ENCODE measurements at places on chromosomes 4 and X.

DNA sequence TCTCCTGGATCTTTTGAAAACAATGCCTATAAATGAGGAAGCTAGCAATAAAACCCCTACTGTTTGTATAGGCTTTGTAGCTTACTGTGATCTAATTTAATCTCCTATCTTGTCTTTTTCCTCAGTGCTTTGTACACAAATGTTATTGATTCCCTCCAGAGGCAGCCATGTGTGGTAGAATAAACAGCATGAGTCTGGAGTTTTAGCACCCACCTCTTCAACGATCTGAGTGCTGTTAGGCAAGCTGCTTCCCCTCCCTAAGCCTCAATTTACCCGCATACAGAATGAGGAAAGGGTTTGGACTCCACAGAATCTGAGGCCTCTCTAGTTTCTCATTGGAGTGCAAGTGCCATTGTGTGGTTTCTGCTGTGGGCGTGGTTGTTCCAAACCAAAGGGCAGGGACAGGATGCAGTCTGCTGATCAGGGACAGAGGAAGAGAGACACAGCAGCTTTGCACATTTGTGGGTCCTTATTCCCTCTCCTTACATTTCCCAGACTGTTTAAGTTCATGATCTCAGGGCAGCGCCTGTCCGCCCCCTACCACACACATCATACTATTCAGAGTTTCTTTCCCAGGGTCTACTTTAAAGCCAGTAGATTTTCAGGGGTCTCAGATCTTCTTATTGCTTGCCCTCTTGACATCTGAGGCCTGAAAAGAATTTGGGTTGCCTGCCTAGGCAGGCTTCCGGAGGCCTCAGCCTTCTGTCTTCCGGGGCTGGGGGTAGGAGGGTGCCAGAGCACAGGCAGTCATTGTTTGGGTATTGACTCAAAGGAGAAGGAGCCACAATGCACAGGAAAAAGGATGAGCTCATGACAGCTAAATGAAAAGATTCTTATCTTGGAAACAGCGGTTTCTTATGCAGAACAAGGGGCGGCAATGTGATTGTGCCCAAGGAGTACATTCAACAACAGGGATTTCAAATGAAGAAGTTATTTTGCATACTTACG is 114.9 kb upstream of the TEX13D start:
- DNase-seq: peak; percentile 56

DNA sequence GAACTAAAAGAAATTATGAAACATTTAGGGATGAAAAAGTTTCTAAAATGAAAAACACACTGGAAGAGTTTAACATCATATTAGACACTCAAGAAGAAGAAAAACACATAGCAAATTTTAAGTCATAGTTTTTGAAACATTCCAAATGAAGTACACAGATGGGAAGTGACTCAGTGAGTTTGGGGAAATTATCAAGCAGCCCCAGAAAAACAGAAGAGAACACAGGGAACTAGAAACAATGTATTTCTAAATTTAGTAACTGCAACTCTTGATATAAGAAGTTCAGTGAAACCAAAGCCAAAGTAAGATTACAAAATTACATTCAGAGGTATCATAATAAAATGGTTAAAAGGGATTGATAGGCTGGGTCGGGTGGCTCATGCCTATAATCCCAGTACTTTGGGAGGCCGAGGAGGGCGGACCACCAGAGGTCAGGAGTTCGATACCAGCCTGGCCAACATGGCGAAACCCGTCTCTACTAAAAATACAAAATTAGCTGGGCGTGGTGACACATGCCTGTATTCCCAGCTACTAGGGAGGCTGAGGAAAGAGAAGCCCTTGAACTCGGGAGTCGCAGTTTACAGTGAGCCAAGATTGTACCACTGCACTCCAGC is 461.2 kb downstream of the KCTD8 start:
- DNase-seq: no peak

- no peak for DNase-seq
Observed at GRCh38 chr4:102036619-102037376, 246.3 kb downstream of the BANK1 start.

GRCh38 chr4:61200916-61201526 is 895 bp downstream of the ADGRL3 start:
- no peak for DNase-seq

- DNase-seq: no peak
Observed at GRCh38 chrX:30831082-30831481, 58.0 kb downstream of the TAB3 start.

- no peak for DNase-seq
Observed at GRCh38 chr4:28267166-28267565, 1406.5 kb downstream of the STIM2 start.

GRCh38 chr4:105751718-105752299 is 43.2 kb downstream of the GSTCD start:
- no peak for DNase-seq

- DNase-seq: no peak
Observed at GRCh38 chr4:42436928-42437565, 39.8 kb downstream of the SHISA3 start.

DNA sequence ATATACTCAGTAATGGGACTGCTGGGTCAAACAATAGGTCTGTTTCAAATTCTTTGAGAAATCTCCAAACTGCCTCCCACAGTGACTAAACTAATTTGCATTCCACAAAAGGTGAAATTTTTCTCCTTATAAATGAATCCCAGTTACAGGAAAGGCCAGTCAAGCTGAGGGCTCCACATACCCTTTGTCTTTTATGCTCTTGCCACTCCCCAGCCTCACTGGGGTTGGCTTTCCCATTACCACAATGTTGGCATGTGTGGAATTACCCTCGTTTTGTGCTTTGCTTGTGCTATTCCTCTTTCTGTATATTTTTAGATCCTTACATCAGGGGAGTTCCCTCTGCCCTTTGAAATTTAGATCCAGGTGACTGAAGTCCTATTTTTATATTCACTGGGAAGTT is 220.2 kb upstream of the LCORL start:
- no peak for DNase-seq

DNA sequence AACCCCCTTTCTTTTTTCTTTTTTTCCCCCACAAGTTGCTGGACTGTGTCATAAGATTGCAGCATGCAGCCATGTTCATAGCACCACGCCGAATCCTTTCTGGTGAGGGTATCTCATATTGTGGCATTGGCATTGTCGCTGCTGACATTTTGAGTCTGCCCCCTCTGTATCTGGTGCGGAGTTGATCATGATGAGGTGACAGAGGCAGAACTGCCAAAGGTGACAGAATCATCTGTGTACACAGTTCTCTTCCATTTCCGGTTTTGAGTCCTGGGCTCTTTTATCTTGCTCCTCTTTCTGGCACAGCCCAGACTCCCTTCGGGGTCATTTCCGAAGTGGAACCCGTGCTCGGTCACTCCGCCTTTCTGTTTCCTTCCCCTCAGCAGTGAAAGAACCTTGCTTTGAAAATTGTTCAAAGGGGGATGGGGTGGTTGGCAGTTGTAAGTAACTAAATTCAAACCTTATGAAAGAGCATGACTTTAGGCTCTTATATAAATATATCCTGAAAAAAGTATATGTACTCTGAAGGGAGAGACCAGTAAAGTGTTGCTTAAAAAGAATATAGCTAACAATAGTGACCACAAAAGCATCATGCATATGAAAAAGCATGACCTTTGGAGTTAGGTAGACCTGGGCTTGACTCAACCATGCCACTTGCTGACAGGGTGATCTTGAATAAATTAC is 55.0 kb upstream of the BMP2K start:
- no peak for DNase-seq

DNA sequence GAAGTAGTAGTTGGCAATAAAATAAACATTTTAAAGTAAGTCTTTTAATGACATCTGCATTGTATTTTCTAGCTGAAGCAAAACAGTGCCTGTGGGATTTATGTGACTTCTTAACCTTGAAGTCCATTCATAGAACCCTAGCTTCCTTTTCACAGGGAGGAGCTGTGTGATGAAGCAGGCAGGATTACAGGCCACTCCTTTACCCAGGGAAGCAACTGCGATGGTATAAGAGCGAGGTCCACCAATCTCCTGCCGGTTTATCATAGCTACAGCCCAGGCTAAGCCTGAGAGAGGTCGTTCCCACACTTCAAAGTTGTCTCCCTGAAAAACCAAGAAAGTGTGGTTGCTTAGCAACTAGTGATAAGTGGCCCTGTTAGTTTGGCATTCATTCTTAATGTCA is 7.0 kb downstream of the RPL36A start:
- no peak for DNase-seq

GRCh38 chr4:187603093-187604025 is 392.2 kb upstream of the ZFP42 start:
- DNase-seq: no peak

DNA sequence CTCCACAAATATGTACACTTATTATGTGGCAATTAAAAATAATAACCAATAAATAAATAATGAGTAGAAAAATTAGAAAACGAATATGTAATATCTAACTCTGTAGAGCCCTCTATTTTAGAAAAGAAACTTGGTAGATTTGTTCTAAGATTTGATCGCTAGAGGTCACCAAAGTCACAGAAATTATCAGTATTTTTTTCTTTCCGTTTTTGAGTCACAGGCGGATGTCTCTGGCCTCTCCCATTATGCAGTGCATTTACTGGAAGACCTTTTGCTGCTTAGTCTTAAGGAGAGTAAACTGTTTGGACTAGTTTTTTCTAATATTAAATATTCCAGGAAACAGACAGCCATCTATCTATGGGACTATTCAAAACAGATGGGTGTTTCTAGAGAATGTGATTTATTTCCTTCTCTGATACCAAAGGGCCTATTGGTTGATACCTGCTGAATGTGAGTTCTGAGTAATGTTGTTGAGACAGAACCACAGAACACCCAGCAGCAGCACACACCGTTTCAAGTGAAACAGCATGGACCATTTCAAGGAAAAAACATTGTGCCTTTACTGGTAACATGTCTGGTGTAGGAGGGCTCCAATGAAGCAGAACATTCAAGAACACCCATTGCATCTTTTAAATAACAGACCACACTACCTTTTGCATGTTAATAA is 34.0 kb upstream of the GYPA start:
- no peak for DNase-seq

DNA sequence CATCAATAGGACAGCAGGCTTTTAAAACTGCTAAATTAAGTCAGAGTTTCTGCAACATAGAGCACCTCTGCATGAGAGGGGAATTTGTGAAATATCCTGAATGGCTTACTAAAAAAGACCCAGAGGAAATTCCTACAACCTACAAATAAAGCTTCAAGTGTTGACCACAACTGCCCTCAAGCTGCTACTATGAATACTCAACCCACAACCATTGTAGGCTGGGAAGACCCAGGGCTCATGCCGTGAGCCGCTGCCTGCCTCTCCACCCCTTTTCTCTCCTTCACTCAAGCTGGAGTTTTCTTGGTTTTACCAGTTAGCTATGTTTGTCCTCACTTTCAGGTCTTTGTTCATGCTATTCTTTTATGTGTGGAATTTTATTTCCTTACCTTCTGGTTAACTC is 151.6 kb downstream of the EMCN start:
- DNase-seq: no peak

GRCh38 chr4:137694138-137694537 is 161.8 kb upstream of the PCDH18 start:
- DNase-seq: no peak

GRCh38 chr4:184590196-184590595 is 59.1 kb downstream of the CASP3 start:
- no peak for DNase-seq

DNA sequence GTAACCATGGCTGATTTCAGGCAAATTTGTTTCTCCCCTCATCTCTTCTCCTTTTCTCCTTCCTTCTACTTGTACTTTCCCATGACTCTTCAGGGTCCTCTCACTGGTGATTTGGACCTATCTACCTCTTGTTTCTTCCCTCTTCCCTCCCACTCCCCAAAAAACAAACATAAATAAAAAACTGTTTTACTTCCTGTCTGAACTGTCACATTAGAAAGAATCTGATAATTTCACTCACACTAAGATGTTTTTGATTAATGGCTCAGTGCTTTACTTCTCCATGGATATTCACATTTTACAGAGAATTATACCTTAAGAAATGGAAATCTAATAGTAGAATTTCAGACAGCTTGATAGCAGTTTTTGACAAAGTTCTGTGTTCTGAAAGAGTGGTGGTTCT is 7.2 kb downstream of the STK26 start:
- DNase-seq: no peak

DNA sequence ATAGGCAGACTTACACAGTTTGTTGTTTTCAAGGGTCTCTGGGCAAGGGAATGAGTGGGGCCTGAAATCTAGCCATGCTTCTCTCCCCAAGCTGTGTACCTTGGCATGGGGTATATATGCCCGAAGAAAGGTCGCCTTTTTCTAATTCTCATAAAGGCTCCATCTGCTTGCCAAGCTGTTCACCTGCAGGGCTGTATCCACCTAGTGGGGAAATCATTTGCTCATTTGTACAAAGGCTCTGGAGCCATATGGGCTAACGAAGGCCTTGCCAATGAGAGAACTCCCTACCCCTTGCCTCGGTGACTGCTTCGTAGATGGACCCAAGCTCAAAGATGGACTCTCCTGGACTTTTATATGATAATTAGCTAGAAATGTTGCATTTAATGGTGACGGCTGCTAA is 1097.0 kb downstream of the PDHA2 start:
- no peak for DNase-seq

DNA sequence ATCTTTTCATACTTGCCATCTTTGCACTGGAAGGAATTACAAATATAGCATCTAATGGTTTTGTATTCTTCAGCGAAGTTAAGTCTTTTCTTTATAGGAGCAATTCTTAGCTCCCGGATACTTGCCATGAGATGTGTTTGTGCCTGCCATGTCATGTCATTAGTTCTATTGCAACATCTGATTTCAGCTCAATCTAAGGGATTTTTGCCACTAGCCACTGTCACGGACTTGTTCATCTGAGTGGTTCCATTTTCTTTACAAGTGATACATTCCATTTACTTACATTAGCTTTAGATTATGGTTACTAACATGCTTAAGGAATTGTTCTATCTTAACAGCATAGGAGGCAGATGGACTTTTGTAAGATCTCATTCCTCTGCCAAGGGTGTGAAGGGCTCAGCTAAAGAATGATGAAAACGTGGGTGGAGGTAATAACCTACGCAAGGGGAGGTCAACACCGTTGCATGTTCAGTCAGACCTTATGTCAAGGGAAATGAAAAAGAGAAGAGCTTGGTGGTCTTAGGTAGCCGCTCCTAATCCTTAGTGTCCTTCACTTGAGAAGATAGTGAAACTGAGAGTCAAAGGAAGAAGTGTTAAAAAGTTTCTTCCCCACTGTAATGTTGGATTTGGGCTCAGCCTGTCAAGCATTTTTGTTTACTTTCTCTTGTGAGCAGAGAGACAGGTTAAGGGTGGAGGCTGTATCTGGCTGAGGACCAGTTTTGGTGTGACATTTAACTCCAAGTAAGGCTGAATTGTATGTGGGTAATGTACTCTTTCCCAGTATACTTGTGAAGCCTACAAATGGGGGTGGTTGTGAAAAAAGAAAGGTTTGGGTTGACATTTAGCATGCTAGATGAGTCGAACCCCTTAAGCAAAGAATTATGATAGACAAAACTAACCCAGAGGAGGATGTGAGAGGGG is 3.6 kb upstream of the KLHL2 start:
- no peak for DNase-seq

DNA sequence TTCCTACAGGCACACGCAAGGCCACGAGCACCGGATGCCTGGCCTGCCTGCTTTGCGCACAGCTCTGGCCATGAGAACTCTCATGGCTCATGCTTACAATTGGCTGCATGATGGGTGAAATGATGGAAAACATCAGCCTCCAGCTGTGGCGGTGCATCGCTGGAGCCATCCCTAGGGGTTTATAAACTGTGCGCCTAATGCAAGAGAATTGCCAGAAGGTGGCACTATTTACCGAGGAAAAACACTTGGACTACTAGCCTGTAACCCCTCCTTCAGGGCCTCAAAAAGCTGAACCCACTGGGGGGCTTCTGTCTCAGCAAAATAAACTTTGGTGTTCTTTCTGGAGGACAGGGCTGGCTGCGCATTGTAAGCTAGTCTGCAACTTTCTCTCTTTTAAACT is 51.9 kb downstream of the PHKA2 start:
- DNase-seq: no peak

Measured in ecto neural progenitor cell (in vitro differentiated cells).